ENCODE measurements at places on chromosomes 7 and 10. TPM values are rescaled to one million over a fixed set of nuclear protein-coding genes. Genes with fewer than 3 reads are reported as not detected.

Gene TFR2
- 16.9 TPM for polyA plus RNA-seq

Gene NFE2L3
- polyA plus RNA-seq = 12.0 TPM

Gene INTS15
- 51.5 TPM for polyA plus RNA-seq

Gene GCK
- polyA plus RNA-seq = 14.0 TPM

GRCh38 chr10:74977072-74977471 is 134.4 kb upstream of the SAMD8 start:
- no peak for DNase-seq

DNA sequence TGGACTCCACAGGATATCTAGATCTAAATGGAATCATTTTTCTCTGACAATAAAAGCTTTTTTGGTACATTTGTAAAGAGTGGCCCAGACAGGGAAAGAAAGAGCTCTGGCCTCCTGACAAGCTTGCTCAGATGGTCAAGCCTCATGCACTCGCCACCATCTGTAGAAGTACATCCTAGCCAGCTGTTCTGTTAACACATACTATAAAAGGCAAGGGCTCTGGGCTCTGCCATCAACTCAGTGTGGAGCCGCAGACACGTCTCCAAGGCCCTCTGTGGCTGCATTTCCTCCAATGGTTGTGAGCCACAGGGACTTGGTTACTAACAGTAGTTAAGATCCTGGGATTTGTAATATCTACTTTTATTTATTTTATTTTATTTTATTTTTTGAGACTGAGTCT is 70.8 kb upstream of the KDM7A start:
- DNase-seq = peak; percentile 37

- no peak for DNase-seq
These were observed 57.0 kb downstream of the MCMBP start for GRCh38 chr10:119815671-119816070.

DNA sequence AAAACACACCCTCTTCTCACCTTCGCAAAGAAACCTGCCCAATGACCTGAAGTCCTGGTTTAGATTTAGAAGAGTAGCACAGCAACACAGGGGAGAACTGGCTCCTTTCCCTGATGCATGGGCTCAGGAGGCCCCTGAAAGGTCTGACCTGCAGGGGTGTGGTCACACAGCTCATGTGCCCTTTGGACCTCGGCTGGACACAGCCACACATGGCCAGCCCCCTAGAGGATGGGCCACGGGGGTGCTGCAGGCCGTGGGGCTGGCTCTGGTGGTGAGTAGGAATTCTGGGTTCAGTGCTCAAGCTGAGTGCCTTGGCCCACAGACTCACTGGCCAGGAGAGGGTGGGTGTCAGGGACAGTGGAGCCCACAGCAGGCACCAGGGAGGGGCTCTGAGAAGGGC is 118.5 kb upstream of the ADCY1 start:
- DNase-seq = no peak

DNA sequence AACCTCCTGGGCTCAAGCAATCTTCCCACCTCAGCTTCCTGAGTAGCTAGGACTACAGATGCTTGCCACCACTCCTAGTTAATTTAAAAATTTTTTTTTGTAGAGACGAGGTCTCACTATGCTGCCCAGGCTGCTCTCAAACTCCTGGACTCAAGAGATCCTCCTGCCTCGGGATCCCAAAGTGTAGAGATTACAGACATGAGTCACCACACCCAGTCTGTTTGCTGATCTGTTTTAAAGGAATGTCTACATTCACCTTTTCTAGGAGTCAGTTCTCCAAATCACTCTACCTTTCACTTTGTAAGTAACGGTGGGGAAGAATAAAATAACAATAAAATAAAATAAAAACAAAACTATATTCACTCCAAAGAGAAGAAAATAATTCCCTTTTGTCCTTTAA is 86.6 kb upstream of the AGBL3 start:
- no peak for DNase-seq

- no peak for DNase-seq
These were observed 78.7 kb upstream of the ARID5B start for GRCh38 chr10:61822781-61823230.

DNA sequence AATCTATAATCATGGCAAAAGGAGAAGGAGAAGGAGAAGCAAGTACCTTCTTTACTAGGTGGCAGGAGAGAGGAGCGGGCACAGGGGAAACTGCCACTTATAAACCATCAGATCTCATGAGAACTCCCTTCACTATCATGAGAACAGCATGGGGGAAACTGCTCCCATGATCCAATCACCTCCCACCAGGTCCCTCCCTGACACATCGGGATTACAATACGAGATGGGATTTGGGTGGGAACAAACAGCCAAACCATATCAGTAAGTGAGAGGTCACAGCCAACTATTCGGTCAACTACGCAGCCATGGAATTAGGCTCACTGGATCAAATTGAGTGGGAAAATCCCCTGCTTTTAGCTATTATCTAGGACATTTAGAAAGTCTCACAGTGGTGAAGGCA is 54.2 kb upstream of the STEAP1B start:
- no peak for DNase-seq

DNA sequence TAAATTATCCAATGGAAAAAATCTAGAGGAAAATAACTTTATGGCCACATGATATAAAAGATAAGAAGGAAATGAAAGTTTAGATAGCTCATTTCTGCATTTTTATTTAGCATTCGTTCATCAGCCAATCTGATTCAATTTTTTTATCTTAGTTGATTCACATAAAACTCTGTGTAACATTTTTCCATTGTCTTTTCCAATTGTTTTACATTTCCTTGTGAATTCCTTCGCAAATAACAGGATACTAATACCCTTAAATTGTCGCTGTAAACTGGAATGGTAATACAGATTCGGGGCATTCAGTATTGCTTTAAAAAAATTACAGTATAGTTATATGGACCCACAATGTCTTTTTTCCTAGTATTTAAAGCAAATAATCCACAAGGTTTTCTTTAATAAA is 136.4 kb downstream of the CUBN start:
- no peak for DNase-seq

- no peak for DNase-seq
These were observed 352.8 kb upstream of the PFKP start for GRCh38 chr10:2714597-2714996.

- DNase-seq = no peak
These were observed 91.6 kb downstream of the MYOF start for GRCh38 chr10:93390306-93391090.

GRCh38 chr7:338295-339061 is 48.5 kb downstream of the FOXL3 start:
- DNase-seq = peak; percentile 42

Gene PTPRE
- polyA plus RNA-seq = 37.9 TPM

Gene FAM13C
- polyA plus RNA-seq = 52.5 TPM

GRCh38 chr7:40604601-40605438 is 470.0 kb downstream of the SUGCT start:
- no peak for DNase-seq

- DNase-seq = no peak
These were observed 16.0 kb downstream of the PAPSS2 start for GRCh38 chr10:87675396-87676376.

Gene FAM131B
- 112 TPM for polyA plus RNA-seq

Gene ERVW-1
- 1.7 TPM for polyA plus RNA-seq

Gene EPHA1
- 3.6 TPM for polyA plus RNA-seq

GRCh38 chr10:88178758-88179157 is 315.3 kb downstream of the PTEN start:
- DNase-seq = no peak

DNA sequence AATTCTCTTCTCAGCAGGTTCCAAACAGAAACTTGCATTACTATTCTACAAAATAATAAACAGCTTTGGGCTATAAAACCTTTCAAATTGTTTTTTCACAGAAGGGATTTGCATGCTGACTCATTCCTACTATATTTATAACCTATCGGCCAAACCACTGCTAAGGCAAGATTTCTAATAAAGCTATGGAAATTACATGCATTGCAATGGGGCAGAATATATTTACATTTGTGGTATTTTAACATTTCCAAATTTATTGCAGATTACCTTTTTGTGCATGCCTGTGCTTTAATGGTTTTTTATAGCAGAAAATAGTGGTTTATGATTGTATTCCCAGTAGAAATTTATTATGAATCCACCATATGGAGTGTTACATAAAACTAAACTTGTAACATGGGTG is 69.0 kb upstream of the NPVF start:
- no peak for DNase-seq

DNA sequence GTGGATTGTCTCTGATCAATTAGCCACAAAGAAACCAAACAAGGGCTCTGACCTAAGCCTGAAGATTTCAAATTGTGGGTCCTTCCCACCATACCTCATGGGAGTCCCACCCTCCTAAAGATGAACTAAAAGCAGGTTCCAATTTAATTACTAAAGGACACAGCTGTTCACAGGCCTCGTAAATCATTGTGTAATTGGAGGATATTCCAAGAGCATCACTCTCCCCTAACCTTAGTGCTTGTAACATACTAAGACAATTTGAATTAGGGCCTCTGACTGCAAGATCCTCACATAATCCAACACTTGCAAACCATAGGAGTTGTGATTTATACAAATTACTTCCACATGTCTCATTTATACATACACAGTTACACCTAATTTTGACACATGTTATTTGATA is 44.4 kb downstream of the FOXI2 start:
- DNase-seq = no peak

DNA sequence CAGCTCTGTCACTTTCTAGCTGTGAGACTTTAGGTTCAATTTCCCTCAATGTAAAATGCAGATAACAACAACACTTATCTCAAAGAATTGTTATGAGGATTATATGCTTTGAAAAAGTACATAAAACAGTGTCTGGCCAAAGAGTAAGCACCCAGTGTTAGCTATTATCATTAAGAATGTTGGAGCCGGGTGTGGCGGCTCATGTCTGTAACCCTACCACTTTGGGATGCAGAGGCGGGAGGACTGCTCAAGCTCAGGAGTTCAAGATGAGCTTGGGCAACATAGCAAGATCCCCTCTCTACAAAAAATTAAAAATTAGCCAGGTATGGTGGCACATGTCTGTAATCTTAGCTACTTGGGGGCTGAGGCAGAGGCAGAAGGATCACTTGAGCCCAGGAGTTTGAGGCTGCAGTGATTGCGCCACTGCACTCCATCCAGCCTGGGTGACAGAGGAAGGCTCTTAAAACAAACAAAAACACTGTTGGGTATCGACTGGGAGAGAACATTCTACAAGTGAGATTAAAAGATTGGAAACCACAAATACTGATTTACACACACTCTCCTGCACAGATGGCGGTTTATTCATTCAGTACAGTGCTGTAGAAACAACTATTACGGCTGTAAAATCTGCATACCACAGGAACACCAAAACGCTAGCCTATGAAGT is 107.3 kb downstream of the PROSER2 start:
- DNase-seq = no peak
